ENCODE measurements at places on chromosomes 2 and 18.

DNA sequence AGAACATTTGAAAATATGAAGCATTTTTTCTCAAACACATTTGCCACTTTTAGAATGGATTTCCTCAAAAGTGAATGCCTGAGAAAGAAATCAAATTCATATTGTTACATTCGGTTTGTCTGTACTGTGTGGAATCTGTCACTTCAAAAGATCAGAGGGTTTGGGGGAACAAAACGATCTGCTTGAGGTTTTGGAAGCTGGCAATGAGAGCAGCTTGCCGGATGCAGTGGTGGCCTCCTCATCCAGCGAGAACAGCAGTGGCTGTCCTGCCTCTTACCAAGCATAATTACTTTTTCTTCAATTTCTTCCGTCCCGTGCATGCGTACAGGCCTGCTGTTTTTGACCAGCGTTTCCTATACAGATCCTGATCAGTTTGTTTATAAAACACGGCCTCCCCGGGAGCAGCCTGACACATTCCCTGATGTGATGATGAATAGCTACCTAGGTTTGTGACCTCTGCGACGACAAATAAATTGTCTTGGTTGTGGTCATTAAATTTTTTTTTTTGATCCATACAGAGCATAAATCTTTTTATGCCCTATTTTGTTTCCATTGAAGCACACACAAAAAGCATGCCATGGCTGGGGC, 45.2 kb downstream of the ITGA6 start:
- DNase-seq: no peak

GRCh38 chr2:196166876-196167275, 4.5 kb downstream of the STK17B start:
- no peak for DNase-seq

DNA sequence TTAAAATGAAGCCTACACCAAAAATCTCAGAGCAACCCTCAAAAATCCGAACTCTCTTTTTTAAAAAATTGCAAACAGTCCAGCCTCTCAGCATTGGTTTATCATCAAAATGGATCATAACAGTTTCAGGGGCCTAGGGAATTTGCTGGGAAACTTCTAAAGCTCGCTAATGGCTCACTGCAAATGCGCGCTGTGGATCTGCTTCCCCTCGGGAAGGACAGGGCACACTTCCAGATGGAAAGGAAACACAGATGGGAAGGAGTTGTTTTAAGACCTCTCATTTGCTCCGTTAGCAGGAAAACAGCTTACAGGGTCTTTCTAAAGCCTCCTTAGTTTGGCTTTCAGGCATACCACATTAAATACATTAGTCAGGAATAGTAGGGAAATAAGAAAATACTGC, 27.2 kb downstream of the FECH start:
- DNase-seq: no peak

DNA sequence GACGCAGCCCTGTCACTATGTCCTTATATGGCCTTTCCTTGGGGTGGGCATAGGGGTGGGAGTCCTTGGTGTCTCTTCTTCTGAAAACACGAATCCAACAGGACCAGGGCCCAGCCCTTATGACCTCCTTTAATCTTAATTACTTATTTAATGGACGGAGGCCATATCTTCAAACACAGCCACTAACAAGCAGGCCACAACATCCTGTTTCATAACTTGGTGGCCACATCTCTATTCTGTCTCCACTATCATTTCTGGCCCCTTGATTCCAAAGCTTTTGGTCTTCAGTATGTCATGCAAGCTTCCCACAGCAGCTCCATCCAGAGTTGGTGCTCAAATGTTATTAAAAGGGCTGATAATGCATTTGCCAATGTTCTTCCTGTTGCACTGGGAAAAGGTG, 287.3 kb upstream of the SMIM21 start:
- no peak for DNase-seq

DNA sequence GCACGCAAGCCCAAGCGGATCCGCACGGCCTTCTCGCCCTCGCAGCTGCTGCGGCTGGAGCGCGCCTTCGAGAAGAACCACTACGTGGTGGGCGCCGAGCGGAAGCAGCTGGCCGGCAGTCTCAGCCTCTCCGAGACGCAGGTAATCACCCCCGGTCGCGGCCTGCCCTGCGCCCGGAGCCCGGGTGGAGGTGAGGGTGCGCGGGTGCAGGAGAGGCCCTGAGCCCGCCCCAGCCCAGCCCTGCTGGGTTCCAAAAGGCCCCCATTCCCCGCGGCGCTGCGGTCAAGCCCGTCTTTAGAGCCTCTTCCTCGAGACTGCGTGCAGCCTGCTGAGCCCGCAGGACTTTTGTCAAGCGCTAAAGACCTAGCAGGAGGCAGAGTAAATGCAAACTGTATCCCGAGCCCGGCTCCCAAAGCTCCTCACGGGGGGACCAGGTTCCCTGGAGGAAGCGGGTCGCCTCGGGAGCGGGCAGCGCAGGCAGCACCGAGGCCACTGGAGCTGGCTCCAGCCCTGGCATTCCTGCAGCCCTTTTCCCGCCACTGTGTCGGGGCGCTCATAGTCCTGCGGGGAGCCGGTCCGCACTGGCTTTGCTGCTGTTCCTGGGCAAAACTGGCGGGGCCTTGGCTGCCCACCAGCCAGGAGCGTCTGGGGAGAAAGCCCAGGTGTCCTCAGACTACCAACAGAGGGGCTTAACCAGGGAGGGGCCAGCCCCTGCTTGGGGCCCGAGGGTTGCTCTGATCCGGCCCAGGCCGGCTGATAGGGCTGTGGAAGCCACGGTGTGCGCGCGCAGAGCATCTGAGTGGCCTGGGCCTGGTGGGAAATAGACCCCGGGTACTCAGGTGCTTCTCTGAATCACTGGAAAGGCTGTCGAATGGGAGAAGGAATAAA, 7.3 kb downstream of the EMX1 start:
- DNase-seq: no peak

- no peak for DNase-seq
Observed at GRCh38 chr2:213021971-213022899, 129.2 kb downstream of the IKZF2 start.

DNA sequence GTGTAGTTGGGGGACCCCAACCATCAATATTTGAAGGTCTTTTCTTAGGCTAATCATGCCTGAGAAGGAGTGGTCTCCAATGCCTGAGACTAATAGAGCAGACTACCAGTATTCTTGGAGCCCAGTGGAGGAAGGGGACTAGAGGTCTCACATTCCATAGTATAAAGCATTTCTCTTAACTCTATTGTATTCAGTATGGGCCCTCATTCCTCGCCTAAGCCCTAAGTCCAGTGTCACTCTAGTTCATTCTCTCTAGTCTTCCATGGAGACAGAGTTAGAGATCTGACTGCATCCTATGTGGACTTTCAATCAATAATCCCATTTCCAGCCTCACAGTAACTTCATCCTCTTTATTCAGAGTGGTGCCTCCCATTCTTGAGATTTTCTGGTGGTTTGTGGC, 29.7 kb upstream of the MAP4K4 start:
- DNase-seq: no peak

DNA sequence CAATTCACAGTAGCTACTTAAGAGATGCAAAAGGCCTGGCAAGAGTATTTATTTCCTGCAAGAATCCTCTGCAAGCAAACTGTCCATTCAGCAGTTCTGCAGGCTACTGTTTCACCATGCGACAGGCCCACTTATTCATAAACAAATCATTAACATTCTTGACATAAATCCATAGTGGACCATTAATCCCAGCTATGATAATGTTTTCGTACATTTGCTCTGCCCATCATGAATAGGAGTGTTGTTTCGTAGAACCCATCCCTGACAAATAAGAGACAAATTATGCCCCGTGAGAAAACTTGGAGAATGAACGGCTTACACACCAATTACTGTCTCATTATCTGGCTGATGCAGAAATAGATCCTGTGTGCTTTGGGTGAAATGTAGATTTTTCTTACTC, 65.4 kb downstream of the PID1 start:
- DNase-seq: peak; percentile 75

GRCh38 chr2:163665051-163665450, 70.8 kb downstream of the FIGN start:
- DNase-seq: no peak

DNA sequence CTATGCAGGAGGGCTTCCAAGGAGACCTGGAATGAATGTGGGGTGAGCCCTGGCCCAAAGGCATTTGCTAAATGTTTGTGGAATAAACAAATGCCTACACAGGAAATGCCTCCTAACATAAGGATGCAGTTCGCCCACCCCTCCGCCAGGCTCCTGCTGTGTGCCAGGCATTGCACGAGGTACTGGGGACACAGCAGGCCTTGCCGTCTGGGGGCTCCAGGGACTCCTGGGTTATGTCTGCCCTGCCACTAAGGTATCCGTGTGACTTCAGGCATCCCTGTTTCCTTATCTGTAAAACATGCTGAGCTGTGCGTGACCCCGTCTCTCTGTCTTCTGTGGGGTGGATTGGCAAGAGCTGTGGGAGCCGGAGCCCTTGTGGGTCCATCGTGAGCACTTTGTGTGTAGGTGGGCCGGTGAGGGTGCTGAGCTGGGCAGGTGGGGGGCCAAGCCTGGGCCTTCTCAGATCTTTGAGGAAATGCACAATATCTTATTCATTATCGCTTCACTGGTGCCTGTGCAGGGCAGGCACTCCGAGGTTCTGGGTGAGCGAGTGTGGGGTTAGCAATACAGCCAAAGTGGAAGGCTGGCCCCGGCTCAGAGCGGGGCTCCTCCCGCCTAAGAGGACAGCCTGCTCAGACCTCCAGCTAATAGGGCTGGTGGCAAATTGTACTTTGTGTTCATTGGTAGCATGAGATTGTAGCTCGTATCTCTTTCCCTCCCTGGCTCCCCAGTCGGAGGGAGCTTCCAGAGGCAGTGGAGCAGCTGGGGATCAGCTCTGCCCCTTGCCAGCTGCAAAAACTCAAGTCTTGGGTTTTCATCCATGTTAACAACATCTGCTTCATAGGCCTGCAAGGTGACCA, 126.8 kb downstream of the GLI2 start:
- DNase-seq: no peak

- DNase-seq: peak; percentile 75
Observed at GRCh38 chr2:213122725-213123124, 28.7 kb downstream of the IKZF2 start.

- DNase-seq: peak; percentile 36
Observed at GRCh38 chr2:197293252-197294007, 17.1 kb downstream of the ANKRD44 start.

- DNase-seq: no peak
Observed at GRCh38 chr2:43185146-43185545, 41.3 kb downstream of the ZFP36L2 start.

DNA sequence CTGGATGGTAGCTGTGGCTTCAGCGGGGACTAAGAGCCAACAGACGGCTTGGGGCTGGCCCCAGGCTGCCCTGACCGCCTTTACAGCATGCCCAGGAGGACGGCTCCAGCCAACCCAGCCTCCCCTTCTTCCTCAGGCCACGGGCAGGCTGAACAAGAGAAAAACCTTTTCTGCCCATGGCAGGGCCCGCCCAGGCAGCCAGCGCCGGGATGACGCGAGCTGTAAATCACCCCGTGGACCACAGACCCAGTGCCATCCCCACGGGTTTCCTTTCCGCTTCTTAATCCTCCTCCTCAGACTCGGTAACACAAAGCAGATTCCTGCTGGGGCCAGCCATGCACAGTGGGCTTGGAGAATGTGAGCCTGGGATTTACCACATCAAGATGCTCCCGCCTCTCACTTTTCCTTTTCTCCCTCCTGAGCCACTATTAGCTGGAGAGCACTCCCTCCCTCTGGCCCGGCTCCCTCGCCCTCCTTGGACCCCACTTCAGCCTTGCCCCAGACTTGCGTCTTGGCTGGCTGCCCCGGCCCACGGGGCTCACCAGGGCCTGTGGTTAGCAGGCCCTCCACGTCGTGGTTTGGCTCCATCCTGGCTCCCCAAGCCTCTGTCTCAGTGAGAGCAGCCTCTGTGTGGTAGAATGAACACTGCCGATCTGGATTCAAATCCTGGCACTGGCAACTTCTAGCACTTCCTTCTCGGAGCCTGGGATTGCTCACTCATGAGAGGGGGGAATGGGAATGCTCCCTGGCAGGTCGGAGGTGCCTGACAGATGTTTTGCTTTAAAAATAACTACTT, 31.4 kb downstream of the ATOH8 start:
- DNase-seq: peak; percentile 55

GRCh38 chr18:78240101-78240500, 739.5 kb upstream of the SALL3 start:
- no peak for DNase-seq

DNA sequence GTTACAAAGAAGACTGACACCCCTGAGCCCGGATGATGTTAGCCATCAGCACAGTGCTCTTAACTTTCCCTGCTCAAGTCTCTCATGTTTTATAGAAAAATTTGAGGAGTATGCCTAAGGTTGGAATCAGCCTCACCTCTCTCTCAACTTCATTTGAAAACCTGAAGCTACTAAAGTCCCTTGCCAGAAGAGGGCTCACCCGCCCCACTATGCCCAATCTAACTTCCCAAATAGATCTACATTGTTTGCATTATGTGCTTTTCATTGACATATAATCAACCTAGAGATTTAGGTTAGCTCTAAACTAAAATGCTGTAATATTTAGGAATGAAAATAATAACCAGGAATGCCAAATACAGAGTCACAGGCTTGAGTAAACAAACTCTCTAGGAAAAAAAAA, 305.4 kb downstream of the NCKAP5 start:
- no peak for DNase-seq

Measured in retinal pigment epithelial cell (primary cell).